NCI-H187 (cell line): ENCODE measurements at places on chromosomes 13 and 19.

DNA sequence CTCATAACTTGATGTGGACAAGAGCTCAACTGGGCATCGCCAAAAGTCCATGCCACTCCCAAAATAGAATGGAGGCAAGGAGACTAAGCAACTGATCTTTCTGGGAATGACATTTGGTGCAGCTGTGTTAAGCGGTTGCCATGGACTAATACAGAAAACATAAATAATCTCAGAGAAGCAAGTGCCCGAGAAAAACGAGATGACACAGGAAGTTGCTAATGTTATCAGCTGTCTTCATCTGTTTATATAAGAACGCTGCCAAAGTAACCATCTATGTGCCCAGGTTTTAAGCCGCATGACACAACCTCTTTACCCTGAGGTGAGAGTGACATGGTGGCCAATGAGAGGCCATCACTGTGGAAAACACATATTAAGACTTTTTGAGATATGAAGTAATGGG is 54.9 kb upstream of the SACS start:
- no peak for DNase-seq

- DNase-seq = no peak
Observed at GRCh38 chr19:31532034-31532433, 182.8 kb upstream of the TSHZ3 start.

DNA sequence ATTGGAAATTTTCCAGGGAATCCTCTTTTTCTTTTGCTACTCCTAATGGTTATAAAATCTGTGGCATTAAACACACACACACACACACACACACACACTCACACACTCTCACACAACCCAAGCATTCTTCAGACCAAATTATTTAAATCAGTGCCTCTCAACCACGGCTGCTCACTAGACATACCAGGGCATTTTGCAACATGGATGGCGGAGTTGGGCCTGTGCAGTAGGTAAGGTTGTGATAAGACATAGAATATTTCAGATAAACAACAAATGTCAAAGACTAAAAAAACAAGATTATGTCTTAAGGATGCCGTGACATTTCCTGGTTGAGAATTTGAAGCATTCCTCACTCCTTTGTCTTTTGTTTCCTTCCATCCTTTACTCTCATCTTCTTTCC is 443.1 kb downstream of the MYO16 start:
- no peak for DNase-seq

- no peak for DNase-seq
Observed at GRCh38 chr13:44785401-44785800, 203.9 kb downstream of the NUFIP1 start.

GRCh38 chr19:35937345-35938281 is 1.4 kb downstream of the LRFN3 start:
- no peak for DNase-seq

GRCh38 chr13:113196970-113197737 is 11.3 kb downstream of the PCID2 start:
- DNase-seq = no peak

DNA sequence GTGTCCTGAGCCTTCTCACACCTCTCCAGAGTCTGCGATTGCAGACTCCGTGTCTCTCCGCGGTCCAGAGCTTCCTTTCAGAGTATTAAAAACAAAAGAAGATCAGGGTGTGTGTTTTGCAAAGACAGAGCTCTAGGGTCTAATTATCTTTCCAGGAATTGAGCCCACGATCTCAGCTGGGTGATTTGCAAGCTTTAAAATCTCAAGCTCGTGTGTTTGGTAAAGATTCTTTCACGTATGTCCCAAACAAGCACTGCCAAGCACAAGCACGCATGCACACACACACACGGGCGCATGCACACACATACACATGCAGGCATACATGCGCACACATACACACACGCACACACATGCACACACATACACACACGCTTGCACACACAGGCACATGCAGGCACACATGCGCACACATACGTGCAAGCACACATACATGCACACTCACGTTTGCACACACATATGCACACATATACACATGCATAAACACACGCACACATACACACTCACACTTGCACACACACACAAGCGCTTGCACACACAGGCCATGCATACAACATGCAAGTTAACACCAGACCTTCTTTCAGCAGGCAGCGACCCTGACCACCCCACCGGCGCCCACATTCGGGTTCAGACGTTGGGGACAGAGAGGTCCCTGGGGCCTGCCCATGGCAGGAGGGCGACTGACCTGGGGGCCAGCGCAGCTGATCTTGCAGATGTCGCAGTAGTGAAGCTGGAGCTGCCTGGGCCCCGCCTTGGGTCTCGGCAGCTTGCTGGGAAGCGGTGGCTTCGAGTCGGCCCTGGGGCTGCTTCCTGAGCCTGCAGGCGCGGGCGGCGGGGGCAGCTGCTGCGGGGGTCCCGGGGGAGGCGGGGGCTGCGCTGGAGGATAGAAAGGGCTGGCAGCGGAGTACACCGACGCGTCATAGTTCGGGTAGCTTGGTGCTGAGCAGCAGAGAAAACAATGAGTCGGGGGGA is 37.9 kb downstream of the ZFR2 start:
- DNase-seq = no peak

- DNase-seq = no peak
Observed at GRCh38 chr13:34086281-34086680, 268.3 kb downstream of the RFC3 start.

DNA sequence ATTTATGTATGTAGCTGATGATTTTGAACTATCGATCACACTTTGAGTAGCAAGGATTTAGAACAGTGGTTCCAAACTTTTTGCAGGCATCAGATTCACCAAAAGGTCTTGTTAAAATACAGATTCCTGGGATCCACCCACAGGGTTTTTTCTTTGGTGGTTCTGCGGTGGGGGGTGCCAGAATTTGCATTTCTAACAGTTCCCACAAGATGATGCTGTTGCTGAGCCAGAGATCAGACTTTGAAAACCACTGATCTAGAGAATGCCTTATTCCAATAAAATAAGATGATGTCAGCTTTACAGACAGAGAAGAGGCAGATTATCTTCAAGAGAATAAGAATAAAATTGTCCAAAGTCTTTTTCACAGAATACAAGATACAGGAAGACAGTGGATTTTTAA is 80.9 kb upstream of the SHISA2 start:
- no peak for DNase-seq

DNA sequence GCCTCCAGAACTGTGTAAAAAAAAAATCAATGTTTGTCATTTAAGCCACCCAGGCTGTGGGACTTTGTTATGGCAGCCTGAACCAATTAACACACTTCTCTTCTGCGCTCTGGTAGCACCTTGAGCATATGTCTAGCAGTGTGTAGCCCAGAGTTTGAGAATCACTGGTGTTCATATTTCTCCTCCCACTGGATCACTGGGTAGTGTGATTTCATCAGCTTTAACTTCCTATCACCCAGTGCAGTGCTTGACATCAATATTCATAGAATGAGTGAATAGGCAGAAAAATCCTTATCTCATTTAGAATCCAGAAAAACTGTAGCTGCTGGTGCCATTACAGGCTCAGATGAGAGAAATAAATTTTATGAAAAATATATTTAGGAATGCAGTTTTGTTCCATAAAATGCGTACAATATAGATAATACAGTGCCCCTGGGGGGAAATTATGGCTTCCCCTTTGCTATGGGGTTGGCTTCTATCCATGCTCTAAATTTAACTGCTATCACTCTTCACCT is 30.7 kb upstream of the WASF3 start:
- no peak for DNase-seq

GRCh38 chr13:36345438-36346221 is 564 bp downstream of the SPART start:
- no peak for DNase-seq

GRCh38 chr13:36666477-36667229 is 7.2 kb upstream of the SERTM1 start:
- peak; percentile 92 for DNase-seq

- DNase-seq = no peak
Observed at GRCh38 chr19:48558018-48558684, 6.2 kb downstream of the SULT2B1 start.

DNA sequence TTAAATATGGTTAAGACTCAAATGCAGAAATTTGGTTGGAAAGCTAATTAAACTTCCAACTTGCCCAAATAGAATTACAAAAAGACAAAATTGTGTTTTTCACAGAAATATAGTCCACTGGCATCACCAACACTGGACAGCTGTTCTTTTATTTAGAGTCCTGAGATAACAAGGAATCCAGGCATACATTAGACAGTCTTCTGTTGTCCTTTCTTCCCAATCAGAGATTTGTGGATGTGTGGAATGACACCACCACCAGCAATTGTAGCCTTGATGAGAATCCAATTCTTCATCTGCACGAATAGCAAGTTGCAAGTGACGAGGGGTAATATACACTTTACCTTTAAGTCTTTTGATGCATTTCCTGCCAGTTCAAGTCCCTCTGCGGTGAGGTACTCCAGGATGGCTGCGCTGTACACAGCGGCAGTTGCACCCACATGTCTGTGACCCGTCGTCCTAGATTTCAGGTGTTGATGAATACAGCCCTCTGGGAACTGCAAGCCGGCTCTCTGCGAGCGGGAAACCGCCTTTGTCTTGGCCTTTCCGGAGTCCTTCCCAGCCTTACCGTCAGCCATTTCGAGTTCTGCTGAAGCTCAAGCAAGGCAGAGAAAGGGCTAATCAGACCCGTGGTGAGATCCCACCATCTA is 14.7 kb downstream of the UBAC2 start:
- peak; percentile 80 for DNase-seq
